Sciatic nerve (tissue), 2 donors: ENCODE measurements at places on chromosomes 7 and 10. TPM values are rescaled to one million over a fixed set of nuclear protein-coding genes. Genes with fewer than 3 reads are reported as not detected.
A peak's percentile ranks its signal among the peaks of the same experiment; 100 is the strongest.

GRCh38 chr7:19202599-19202998, 57.4 kb upstream of the FERD3L start:
- no peak for DNase-seq

DNA sequence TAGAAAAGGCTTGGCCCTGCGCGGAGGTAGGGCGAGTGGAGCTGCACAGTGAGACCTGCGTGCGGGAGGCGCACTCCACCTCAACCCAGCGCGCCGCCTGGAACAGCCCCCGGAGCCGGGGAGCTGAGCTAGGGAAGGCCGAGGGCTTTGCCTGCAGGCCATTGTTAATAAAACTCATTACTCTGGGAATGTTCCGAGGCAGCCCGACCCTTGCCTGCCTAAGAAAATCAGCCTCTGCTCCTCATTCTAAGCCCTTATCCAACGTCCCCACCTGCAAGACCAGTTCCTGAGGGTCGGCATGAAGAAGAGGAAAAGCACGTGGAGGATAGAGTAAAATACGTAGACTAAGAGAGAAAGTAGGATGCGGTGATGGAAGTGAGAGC, 55.3 kb downstream of the C7orf25 start:
- no peak for DNase-seq

GRCh38 chr7:42218248-42218647, 18.8 kb downstream of the GLI3 start:
- DNase-seq, result no peak

- DNase-seq, result peak; percentile 40
Observed at GRCh38 chr7:44287488-44288380, 37.7 kb downstream of the CAMK2B start.

Gene CTAGE6
- total RNA-seq, result 0.76 TPM

GRCh38 chr7:135372222-135372621, 137.7 kb downstream of the CNOT4 start:
- no peak for DNase-seq

DNA sequence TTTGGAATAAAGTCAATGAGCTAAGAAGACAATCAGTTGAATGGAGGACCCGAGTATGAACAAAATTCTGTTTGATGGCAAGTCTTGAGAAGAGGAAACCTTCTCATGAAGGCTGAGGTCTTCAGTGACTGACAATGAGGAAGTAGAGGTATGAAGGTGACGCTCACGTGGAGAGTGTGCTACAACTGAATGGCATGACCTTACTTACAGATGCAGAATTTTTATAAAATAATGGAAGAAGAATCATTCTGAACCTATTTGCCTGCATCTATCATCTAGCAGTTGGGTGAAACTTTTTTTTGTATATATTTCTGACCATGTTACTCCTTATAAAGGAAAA, 19.4 kb upstream of the SP4 start:
- no peak for DNase-seq

Gene ADAMTS14
- 3.1 TPM for total RNA-seq

GRCh38 chr10:98115031-98115787, 19.2 kb upstream of the R3HCC1L start:
- no peak for DNase-seq

DNA sequence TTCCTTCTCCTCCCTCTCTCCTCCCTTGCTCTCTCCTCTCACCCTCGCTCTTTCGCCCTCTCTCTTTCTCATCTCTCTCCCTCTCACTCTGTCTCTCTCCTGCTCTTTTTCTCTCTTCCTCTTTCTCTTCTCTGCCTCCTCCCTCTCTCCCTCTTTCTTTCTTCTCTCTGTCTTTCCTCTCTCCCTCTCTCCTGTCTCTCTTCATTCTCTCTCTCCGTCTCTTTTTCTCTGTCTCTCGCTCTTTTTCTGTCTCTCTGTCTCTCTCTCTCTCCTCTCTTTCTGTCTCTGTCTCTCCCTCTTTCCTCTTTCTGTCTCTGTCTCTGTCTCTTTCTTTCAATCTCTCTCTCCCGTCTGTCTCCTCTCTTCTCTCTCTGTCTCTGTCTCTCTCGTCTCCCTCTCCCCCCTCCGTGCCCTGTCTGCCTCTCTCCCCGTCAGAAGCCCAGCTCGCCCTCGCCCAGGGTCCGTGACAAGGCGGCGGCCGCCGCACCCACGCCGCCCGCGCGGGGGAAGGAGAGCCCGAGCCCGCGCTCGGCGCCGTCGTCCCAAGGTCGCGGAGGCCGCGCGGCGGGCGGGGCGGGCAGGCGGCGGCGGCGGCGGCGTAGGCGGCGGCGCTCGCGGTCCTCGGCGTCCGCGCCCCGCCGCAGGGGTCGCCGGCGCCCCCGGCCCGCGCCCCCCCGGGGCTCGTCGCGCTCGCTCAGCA, 21.3 kb upstream of the HSPB1 start:
- no peak for DNase-seq

GRCh38 chr7:9698375-9698774, 1265.0 kb downstream of the NXPH1 start:
- no peak for DNase-seq

Gene GLRX3
- 41.0 TPM for total RNA-seq

- no peak for DNase-seq
Observed at GRCh38 chr10:62541811-62542210, 167.6 kb downstream of the ZNF365 start.

Gene TLX1
- total RNA-seq, result not detected

GRCh38 chr7:151823566-151824372, 53.1 kb downstream of the PRKAG2 start:
- no peak for DNase-seq

- DNase-seq, result no peak
Observed at GRCh38 chr7:112162784-112163506, 43.3 kb downstream of the DOCK4 start.

DNA sequence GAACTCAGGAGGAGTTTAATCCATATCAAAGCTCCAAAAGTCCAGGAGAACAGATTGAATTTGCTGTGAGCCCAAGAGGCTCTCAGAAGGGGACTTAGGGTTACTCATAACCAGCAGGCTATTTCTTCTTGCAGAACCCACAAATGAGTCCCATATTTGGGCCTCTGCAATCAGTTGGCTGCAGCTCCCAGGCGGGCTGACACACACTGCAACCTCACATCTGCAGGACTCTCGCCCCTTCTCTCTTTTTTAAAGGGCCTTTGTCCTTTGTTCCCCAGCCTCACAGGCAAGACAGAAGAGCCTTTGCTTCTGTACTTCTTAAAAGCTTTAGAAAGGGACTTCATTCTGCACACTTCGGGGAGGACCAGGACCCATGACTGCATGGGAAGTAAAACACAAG, 26.7 kb downstream of the CREB3L2 start:
- peak; percentile 74 for DNase-seq

Gene PVRIG
- total RNA-seq, result 1.2 TPM

Gene TMEM236
- total RNA-seq, result 0.49 TPM

Gene MICALL2
- 127 TPM for total RNA-seq

GRCh38 chr7:108456845-108457540, 757 bp upstream of the NRCAM start:
- DNase-seq, result no peak

GRCh38 chr10:86172301-86172700, 194.3 kb downstream of the GRID1 start:
- no peak for DNase-seq
